ENCODE measurements at places on chromosomes 4 and X.

- no peak for DNase-seq
Measured at GRCh38 chr4:105765690-105766407, 57.3 kb downstream of the GSTCD start.

- DNase-seq, result no peak
Measured at GRCh38 chr4:11912886-11913285, 484.2 kb upstream of the HS3ST1 start.

GRCh38 chr4:16142598-16143310 is 58.9 kb upstream of the PROM1 start:
- no peak for DNase-seq

- no peak for DNase-seq
Measured at GRCh38 chr4:6732441-6733357, 16.7 kb downstream of the BLOC1S4 start.

- no peak for DNase-seq
Measured at GRCh38 chr4:32462944-32463343, 1742.8 kb downstream of the PCDH7 start.

- no peak for DNase-seq
Measured at GRCh38 chrX:9626379-9626778, 139.3 kb downstream of the GPR143 start.

DNA sequence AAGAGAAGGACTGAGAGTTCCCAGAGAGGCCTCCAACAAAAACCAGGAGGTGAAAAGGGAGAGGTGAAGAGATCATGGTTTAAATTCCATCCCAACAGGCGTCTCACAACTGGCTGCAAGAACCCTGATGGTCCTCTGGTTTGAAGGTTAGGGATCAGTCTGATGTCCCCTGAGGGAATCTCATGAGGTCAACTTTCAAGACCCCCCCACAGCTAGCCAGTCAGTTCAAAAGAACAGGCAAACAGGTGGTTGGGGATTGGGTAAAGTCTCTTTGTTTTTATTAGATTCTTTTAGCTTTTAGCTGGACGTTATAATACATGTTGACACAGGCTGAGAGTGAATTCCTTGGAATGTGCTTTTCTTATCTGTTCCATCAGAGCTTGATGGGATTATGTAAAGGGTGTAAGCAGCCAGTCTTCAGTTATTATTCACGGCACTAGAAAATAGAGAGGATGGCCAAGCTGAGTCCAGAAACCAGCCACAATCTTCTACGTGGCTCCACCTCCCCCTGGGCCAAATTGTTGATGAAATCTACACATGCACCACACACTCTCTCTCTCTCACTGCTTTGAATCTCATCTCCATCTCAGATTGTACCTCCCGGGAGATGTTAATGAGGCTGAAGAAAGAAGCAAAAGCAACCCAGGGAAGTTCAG is 20.8 kb downstream of the ENPP6 start:
- DNase-seq, result no peak

DNA sequence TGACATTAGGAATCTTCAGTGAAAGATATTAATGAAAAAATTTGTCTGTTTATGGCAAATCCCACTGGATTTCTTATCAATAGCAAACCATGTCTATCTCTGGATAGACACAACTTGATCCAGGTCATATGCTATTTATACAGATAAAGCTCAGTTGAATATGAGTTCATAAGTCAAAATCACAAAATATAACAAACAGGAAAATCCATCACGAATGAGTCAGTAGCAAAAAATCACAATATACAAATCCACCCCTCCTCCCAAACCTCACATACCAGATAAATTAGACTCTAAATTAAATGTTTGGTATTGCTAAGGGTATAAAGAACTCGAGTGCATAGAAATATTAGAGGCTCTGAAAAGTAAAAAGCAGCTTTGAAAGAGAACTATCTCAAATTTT is 420.5 kb downstream of the TLL1 start:
- no peak for DNase-seq

GRCh38 chr4:124017185-124017785 is 620.7 kb downstream of the SPRY1 start:
- DNase-seq, result no peak

DNA sequence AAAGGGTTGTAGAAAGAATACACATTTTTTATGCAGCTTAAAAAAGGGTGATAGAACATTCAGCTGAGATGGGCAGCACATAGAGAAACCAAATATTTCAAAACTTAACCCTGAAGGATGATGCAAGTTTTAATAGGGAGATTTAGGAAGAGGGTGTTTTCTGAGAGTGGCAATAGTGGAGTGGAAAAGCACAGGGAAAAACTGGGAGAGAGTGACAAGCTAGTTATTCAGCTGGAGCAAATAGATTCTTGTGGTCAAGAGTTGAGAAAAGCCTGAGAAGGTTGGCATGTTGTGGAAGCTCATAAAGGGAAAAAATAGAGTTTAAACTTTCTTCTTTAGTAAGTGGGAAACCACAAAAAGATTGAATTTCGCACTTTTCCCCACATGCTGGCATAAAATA is 359.6 kb upstream of the PITX2 start:
- DNase-seq, result no peak

Measured in GM06990 (cell line).